Epithelial cell of esophagus (primary cell): ENCODE measurements at places on chromosomes 3 and 15.

GRCh38 chr15:88255484-88256278 is 858 bp downstream of the NTRK3 start:
- peak; percentile 53 for DNase-seq

DNA sequence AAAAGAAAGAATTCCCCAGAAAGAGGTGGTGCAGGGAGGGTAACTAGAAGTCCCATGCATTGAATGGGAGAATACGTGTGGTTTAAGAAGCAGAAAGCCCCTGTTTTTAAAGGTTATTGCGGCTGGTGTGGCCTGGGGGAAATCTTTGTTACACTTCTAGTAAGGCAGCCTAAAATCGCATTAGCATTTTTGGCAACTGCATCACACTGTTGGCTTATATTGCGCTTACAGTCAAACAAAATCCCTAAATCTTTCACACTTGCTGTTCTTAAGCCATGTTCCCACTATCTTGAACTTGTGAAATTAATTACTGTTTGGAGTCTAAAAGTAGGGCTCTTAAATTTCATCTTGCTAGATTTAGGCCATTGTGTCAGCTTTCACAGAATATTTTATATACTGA is 66.0 kb upstream of the GOLIM4 start:
- DNase-seq = no peak

- DNase-seq = no peak
Measured at GRCh38 chr3:150830745-150831144, 67.8 kb upstream of the SIAH2 start.

DNA sequence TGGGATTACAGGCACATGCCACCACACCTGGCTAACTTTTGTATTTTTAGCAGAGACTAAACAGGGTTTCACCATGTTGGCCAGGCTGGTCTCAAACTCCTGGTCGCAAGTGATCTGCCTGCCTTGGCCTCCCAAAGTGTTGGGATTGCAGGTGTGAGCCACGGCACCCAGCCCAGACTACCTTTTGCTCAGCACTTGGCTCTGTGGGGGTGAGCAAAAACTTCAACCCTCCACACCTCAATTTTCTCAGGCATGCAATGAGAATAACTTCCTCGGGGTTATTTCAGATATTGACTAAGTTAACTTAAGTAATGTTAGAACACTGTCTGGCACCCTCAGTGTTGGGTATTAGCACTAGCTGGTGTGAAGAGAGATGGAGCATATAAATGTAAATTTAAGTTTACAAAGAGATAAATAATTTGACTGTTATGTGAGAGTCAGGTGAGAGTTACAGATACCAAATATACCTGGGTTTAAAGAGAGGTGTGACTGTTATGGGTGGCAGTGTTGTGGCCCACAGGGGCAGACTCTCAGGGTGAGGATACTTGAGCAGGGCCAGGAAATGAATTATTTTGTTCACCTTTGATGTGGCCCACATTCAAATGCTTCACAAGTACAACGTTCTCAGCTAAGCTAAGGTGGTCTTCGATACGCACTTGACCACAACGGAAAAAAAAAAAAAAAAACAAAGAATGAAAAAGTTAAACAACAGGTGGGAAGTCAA is 29.0 kb downstream of the CPOX start:
- no peak for DNase-seq

- no peak for DNase-seq
Measured at GRCh38 chr3:124393340-124393739, 336.9 kb upstream of the UMPS start.

DNA sequence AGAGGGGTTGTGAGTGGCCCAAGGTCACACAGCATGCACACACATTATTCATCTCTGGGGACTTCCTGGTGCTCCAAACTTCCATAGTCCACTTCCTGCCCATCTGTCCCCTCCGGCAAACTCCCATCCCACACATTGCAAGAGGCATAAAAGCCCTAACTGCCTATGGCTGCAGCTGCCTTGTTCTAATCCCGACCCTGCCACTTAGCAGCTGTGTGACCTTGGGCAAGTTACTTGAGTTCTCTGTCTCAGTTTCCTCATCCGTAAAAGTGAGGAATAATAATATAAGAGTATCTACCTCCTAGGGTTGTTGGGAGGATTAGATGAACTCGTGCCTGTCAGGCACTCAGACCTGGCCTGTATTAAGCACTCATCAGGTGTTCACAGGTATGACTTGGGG is 84.2 kb downstream of the SMAD6 start:
- DNase-seq = no peak

- no peak for DNase-seq
Measured at GRCh38 chr3:119288669-119289403, 5.3 kb upstream of the ARHGAP31 start.

DNA sequence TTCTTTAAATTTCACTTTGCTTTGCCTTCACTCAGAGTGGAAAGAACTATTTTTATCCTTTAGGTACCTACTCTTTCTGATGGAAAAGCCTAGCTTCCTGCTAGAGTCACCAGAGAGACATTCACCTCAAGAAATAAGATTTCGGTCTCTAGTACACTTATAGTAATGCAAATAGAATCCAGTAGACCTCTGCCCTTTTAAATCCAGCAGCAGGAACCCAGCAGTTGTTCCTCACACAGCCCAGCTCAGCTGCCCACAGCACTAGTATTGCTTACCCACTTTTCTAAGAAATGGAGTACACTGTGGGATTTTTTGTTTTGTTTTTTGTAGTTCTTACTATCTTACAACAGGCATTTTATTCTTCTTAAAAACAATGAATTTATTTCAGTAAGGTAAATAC is 497.0 kb upstream of the CCDC54 start:
- DNase-seq = no peak

DNA sequence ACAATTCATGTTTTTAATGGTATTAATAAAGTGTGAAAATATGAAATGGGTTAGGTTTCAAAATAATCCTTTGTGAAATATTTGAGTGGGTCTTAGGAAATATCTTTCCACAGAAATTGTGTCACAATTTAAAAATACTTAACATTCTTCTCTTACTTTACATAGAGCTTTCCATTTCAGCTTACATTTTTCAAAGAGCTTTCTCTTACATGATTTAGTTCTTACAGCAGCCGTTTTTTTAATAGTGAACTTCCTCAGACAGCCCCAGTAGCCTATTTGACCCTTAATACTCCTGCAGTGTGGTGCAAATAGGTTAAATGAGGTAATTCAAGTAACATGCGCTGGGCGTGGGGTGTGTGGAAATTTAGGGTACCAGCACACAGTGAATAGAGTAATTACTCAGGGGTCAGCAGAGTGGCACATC is 21.8 kb downstream of the P2RY12 start:
- no peak for DNase-seq

DNA sequence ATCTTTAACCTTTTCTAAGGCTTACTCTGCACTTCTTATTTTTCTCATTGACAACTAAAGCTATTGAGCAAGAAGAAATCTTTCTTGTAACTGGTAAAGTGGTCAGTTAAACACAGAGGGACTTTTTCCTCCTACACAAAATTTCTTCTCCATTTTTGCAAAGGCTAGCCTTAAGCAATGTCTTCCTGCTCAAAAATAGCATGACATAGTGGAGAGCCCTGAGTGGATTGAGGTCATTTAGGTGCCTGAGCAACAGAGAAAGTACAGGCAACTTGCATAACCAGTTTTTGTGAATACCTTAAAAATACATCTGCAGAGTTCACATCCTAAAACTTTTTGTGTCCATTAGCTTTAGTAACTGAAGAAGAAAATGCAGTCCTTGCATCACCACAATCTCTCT is 144.7 kb upstream of the TTC14 start:
- DNase-seq = peak; percentile 72

- DNase-seq = no peak
Measured at GRCh38 chr15:33618350-33618749, 307.6 kb downstream of the RYR3 start.

DNA sequence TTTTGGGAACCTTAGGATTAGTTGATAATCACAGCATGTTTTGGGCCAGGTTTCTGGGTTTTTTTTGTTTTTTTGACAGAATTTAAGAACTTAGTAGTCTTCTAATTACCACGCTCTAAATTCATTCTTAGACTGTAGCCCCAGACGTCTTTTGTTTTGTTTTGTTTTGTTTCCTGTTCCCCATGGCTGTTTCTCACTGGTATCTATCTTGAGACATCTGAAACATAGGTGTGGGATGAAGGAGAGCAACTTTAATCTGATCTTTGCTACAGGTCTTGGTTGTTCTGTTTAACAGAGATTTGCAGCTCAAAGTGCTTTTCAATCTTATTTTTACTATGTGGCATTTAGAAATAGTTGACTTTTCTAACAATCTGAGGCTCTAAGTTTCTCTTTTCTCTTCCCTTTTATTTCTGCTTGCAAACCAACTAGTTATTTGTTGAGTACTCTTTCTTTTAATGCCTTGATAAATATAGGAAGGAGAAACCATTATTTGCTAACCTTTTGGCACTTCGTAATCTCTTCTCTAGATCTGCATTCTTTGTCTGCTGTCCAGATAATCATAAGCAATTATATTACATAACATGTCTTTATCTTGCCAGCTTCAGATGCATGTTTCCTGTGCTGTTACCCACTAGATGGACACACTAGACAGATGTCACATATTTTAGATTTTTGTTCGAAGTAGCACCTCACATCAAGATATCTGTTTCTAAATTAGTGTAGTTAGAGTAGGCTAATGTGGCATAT is 40.9 kb downstream of the FBXL2 start:
- DNase-seq = no peak

DNA sequence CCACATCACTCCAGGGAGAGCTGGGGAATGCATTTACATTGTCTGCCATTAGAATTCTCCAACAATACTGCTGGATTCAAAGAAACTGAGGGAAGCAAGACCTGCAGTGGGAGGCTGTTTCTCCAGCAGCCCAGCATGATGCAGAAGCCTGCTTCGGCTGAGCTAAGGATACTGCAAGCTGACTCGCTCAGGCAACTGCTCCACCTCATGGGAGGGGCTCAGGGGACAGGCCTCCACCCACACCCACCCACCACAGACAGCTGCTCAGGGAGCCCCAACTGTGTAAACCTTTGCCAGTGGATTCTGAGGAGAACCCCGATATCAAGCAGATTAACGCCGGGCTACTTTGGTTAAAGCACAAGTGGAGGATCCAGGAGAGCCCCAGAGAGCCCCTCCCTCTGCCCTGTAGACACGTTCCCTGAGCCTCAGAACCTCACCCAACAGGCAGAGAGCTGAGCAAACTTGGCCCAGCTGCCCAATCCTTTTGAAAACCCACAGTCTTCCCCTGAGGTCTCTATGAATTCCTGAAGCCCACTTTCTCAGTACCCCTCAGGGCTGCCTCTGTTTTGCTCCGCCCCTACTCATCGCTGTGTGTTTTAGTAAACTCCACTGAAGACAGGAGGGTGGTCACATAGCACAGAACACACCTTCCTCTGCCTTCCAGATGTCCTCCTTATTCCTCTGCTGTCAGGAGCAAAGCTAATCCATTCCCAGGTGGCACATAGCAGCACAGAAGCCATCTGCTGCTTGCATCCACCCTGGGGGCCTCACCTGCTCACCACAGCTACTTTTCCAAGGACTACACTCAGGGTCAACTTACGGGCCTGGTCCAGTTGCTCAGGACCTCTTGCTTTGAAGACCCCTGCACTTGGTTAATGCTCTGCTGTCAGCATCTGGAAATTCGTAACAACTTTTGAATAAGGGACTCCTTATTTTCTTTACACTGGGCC is 269.0 kb downstream of the ABHD5 start:
- no peak for DNase-seq

DNA sequence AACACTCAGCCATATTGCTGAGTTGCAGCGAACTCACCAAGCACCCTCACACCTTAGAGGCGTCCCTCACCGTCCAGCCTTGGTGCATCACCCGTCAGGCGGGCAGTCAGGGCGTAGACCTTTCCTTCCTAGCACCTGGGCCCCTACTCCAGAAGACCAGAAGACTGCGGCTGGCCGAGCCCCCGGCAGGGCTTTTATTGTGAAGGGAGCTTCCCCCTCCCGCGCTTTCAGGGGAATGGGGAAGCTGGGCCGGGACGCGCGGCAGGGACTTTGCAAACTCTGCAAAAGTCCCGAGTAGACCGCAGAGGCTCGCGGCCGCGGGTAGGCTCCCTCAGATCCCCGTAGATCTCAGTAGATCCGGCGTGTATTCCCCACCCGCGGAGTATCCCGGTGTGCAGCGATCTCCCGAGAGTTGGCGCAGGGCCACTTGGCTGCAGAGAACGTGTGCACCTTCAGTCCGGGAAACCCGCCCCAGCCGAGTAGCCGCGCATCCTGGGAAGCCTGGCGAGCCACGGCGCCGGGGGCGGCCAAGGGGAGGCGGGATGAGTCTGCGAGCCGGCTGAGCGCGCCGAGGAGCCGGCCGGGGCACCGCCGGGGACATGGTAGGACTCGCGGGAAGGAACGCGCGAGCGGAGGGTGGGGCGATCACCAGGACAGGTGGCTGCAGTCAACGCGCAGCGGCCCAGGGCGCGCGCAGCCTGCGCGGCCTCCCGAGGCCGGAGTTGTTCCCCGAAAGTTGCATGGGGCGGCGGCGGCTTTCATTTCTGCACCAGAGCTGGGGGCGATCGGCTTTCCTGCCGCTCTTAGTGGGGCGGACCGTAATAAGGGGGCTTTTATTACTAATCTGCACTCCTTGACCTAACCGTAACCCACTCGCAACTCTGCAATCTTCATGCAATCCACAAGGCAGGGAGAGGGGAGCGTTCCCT is at the start of gene GASK1A:
Gene GASK1A (plus strand): TSS at position 268 of the 929 bp plus-strand sequence. CDS start 332 bp downstream, at position 600.
- DNase-seq = peak; percentile 31

GRCh38 chr3:175342196-175342595 is 483.1 kb downstream of the NAALADL2 start:
- DNase-seq = no peak

DNA sequence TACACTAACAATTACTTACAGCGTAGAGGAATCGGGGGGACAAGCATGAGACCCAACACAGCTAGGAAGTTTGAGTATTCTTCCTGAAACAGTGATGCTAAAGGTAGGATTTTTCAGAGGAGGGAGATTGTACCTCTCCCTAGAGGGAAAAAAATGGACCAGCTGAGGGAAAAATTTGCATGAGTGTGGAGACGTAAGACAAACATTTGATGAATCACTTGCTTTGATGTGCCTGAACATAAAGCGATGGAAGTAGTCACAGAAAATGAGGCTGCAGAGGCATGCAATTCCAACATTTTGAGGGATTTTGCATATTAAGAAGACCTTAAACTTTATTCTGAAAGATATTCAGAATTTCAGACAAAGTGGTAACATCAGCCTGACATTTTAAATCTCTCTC is 102.2 kb downstream of the COL6A6 start:
- peak; percentile 4 for DNase-seq

DNA sequence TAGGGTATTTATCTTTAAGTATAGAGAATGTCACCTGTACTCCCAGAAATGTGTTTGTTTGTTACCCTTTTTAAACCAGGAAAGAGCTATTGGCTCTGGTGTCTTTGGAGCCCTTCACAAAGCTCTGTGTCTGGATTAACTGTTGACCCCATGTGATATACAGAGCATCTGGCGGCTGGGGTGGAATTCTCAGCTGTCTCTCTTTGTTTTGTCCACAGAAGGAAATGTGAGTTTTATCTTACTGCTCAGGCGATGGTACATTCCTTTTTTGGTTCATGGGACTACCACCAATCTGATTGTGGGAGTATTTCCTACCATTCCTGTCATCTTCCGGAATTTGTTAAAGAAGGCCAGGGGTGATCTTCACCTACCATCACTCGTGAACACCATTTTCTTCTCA is 120.3 kb downstream of the AKAP13 start:
- no peak for DNase-seq

- no peak for DNase-seq
Measured at GRCh38 chr3:133069556-133070286, 31.5 kb downstream of the TMEM108 start.
